Ascending aorta (tissue), 2 donors: ENCODE measurements at places on chromosomes 3 and 15.

- DNase-seq, result no peak
Measured at GRCh38 chr15:80464951-80465625, 60.9 kb downstream of the ARNT2 start.

- DNase-seq, result no peak
Measured at GRCh38 chr3:119831941-119832371, 50.1 kb downstream of the NR1I2 start.

DNA sequence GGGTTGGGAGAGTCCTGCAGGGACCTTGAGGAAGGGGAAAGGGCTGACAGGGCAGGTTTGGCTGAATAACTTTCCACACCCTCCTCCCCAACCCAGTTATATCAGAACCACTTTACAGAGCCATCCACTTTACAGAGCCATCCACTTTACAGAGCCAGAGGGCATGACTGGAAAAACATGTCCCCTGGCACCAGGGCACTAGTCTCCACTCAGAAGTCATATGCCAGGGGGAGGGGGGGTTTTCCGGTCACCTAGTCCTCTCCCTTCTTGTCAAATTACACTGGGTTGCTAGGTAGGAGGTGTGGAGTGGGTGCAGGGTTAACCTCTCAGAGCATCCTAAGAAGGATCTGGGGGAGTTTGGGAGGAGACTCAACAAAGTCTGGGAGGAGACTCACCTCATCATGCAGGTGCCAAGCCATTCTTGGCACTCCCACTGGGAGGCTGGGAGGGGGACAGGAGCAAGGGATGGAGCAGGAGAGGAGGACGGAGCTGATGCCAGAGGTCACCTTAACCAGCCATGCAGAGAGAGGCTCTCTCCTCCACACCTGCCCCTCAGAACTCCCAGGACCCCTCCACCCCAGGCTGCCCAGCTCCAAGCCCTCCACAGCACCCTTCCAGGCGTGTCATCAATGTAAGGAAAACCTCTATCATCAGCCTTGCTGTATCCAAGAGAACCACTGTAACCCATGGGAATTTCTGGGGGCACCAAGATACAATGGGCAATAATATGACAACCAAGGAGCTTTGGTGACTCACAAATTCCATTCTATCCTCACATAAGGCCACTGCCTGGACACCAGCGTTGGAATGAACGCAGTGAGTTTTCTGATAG, 1.7 kb downstream of the LRRC2 start:
- DNase-seq, result no peak

DNA sequence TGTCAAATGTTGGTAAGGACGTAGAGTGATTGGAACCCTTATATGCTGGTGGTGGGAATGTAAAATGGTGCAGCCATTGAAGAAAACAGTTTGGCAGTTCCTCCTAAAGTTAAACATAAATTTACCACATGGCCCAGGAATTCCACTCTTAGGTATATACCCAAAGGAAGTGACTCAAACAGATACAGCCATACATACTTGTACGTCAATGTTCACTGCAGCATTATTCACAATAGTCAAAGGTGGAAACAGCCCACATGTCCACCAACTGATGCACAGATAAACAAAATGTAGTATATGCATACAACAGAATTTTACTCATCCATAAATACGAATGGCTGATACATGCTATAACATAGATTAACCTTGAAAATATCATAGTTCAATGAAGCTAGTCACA, 13.2 kb downstream of the CLASP2 start:
- DNase-seq, result no peak

GRCh38 chr15:91578511-91578910, 275.0 kb upstream of the SLCO3A1 start:
- DNase-seq, result no peak

- no peak for DNase-seq
Measured at GRCh38 chr3:58005669-58006068, 2.6 kb upstream of the FLNB start.

DNA sequence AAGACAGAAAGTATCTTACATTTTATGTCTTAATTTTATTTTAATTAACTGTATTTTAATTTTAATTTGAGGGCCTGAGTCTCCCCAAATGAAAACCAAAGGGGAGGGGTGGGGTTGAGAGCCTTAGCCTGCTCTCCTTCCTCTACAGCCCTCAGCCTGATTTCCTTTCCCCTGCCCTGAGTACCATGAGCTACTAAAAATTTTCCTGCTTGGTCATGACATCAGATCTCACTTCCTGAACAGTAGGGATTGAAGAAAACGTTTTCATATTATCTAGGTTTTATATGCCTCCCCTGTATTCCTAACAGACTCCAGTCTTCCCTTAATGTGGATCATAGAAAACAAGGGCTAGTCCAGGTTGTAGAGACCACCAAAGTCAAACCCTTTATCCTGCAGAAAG, 133.9 kb downstream of the MYLK start:
- DNase-seq, result no peak

DNA sequence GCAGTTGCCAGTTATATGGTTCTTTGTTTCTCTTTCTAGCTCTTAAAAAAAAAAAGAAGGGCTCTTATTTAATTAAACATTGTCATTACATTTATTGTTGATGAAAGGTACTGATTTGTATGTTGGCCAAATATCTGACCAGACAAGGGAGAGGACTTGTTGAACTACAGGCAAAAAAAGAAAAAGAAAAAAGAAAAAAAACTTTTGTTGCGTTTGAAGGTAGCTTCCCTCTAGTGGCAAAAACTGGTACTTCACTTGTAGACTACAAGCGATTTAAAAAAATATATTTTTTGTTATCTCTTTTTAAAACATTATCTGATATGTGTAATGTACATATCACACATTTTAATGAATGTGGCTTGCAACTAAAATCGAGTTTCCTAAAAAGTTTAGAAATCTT, 280.6 kb downstream of the ROBO2 start:
- DNase-seq, result no peak

- no peak for DNase-seq
Measured at GRCh38 chr3:23051240-23052140, 151.6 kb upstream of the UBE2E2 start.

DNA sequence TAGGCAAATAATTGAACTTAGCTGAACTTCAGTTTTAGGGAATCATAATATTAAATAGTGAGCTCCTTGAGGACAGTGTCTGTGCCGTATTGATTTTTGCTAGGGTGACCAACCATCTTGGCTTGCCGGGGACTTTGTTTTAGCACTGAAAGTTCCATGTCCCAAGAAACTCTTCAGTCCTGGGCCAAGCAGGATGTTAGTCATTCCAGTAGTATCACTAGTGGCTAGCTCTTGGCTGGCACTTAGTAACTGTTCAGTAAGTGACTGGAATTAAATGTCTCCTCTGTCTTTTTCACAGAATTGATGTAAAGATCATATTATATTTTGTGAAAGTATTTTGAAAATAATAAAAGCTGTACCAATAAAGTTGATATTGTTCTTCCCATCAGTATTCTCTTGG, 42.3 kb downstream of the RSRC1 start:
- no peak for DNase-seq

GRCh38 chr3:52193065-52193464, 4.9 kb upstream of the ALAS1 start:
- DNase-seq, result no peak

- DNase-seq, result no peak
Measured at GRCh38 chr3:56887402-56888025, 85.8 kb upstream of the ARHGEF3 start.

GRCh38 chr3:192575879-192576506, 151.3 kb downstream of the FGF12 start:
- DNase-seq, result no peak

DNA sequence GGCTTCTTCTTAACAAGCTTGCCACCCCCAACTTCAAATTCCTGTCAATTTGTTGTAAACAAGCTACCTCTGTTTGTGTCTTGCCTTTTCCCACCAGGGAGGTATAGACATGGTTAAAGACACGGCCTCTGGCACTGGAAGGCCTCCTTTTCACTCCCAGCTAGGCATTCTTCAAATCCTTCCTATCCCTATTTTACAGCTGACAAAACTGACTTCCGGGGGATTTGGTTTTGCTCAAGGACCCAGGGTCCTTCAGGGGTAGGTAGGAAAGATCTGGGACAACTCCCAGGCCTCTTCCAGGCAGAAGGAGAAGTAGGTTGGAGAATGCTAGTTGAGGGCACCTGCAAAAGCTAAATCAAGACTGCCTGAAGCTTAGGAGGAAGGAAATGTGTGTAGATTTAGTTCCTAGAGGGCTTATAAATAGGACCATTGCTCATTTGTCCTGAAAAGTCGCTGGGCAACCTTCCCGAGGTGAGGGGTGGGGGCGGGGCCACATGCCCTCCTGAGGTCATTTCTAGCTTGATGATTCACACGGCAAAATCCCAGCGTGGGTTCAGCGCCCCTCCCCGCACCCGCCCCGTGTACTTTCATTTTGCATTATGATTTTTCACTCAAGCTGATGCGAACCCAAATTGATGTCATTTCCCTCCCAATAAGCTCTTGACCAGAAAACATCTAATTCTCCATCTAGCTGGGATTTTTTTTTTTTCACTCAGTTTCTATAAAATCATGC, 365.5 kb downstream of the SHQ1 start:
- peak; percentile 93 for DNase-seq

- no peak for DNase-seq
Measured at GRCh38 chr3:3778641-3779270, 20.5 kb upstream of the LRRN1 start.

DNA sequence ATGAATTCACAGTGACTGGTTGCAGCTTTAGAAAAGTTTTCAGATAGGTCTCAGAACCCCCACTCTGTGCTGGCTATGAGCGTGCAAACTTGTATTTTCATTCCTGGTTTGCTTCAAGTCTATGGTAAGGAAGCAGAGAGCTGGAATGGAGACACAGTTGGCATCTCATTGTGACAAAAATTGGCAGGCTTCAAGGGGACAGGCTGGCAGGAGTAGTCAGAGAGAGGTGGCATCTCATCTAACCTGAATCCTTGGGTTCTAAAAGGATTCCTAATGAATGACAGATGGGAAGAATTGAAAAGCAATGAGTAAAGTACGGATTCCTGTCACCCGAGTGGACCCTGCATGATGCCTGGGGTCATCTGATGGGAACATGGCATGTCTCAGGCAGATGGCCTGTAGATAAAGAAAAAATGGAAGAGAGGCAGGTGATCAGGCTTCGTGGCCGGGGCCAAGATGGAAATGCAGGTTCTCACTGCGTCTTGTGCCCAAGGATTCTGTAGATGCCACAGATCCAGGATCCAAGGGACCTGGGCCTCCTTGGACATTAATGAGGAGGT, 89.4 kb upstream of the ABHD17C start:
- no peak for DNase-seq

GRCh38 chr15:65869954-65870871, 922 bp downstream of the RAB11A start:
- peak; percentile 73 for DNase-seq

DNA sequence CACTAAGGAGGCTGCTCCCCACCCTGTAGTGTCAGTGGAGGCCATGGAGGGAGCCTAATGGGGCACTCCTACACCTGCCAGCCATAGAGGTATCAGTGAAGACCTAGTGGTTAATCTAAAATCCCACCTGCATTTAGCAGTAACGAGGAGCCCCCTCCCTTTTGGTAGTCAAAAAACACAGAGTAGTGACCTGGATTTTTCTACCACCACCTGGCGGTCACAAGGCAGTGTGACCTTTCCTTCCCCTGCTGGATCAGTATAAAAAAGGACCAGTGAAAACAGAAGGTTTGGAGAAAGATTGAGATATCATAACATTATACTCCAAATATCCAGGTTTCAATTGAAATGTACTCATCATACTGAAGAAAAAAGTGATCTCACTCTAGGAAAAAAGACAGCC, 241.2 kb downstream of the PYDC2 start:
- no peak for DNase-seq

GRCh38 chr3:194487289-194488054, 670 bp upstream of the ATP13A3 start:
- no peak for DNase-seq

DNA sequence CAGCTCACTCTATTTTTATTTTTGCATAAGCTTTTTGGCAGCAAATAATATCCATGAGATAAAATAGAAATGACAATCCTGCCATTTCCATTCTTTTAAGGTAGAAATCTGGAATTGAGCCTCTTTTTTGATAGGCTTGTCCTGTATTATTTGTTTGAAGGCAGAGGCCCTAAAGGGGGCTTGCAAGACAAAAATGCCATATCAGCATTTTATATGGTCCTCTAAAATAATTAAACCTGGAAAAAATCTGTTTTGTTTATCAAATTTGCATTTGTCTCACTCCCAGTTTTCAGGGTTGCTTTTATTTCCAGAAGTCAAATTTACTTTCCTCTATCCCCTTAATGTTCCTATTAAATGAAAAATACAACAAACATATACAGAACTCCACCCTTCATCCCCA, 134.9 kb upstream of the GAP43 start:
- no peak for DNase-seq

DNA sequence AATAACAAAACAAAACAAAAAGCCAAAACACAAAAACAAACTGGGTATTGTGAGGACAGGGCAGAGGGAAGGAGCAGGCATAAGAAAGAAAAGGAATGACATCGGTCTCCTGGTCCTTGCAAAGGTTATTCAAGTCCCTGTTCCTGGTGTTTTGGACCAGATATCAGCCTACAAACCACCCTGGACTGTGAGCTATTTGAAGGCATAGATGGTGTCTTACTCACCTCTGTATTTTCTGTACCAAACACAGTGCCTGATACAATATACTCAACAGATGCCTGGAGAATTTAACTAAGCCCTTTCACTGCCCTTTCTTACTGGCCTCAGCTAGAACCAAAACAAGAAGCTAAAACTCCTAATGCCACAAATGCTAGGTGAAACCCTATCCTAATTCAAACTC, 197.0 kb downstream of the TIGIT start:
- DNase-seq, result no peak

DNA sequence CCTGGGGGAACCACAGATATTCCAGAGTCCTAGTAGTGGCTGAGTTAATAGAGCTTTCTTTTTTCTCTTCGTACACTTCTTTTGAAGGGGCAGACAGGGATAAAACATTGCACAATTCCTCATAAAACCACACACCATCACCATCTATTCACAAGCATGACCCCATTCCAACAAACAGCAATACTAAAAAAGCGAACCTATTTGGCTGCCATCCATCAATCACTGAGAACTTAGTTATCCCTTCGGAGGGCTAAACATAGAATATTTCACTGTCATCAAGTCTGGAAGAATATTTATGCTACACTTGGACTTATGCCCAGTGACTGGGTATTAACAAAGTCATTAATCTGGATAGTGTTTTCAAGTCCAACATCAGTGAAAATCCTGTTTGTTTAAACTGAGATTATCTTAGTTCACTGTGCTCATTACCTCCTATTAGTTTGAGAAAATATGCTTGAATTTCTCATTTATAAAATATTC, 80.3 kb upstream of the PRTG start:
- no peak for DNase-seq

GRCh38 chr15:34621675-34622074, 38.2 kb upstream of the GOLGA8B start:
- no peak for DNase-seq

GRCh38 chr3:55842204-55842603, 355.1 kb upstream of the WNT5A start:
- DNase-seq, result no peak

DNA sequence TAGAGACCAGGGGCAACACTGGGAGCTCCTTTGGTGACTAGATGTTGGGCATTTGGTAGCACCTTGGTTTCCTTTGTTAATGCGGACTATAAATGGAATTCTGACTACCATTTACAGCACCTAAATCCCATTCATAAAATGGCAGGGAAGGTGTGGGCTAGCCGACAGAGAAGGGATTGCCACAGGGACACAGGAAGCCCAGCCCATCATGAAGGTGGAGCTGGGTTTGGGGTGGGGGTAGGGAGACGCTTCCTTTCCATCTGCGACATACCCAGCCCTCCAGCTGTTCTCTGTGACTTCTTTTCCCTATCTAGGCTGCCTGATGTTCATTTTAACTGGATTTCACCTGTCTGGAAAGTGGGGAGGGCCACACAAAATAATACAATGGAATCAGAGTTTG, 21.0 kb downstream of the ABHD2 start:
- DNase-seq, result no peak
